ENCODE measurements at places on chromosomes 7 and 10.

DNA sequence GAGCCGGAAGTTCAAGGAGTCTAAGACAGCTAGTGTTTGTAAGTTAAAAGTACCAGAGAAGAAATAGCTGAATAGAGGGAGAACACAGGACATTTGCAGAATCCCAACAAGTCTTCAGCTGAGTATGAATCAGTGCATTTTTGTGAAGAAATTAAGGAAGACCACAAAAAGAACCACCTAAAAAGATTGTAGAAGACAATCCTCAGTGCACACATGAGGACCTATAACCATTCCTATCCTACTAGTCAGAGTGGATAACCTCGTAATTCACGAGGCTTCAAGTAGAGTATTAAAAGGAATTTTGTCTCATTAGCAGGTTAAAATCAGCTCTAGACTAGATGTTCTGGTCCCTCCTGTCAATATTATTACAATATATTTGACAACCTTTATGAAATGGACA, 295.4 kb upstream of the KAT6B start:
- no peak for DNase-seq

- DNase-seq: no peak
Observed at GRCh38 chr10:124022066-124022465, 71.3 kb downstream of the CHST15 start.

DNA sequence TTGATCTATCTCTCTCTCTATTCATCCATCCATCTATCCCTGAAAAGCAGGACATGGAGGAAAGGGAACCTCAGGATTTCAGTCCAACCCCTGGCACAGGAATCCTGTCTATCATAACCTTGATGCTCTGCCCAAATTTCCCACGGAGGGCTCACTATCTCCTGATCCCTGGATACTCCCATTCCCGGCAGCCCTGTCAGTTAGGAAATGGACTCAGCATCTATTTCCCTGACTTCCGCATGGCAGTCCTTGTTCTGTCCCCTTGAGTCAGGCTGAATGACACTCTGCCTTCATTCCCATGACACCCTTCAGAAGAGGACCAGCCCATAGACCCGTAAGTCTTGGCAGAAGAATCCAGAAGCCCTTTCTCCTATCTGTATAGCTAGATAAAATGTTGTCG, 77.7 kb downstream of the VWA2 start:
- DNase-seq: no peak

GRCh38 chr10:13732465-13732881, 145.7 kb downstream of the PRPF18 start:
- DNase-seq: no peak

GRCh38 chr7:27119412-27119911, 11.1 kb downstream of the HOXA4 start:
- DNase-seq: no peak

DNA sequence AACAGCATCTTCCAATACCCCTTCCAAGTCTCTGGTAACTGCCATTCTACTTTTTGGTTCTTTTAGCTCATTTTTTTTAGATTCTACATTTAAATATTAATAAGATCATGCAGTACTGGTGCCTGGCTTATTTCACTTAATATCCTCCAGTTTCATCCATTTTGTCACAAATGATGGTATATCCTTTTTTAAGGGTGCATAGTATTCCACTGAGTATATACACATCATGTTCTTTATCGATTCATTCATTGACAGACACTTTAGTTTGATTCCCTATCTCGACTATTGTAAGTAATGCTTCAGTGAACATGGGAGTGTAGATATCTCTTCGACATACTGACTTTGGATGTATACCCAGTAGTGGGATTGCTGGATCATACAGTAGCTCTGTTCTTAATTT, 89.7 kb downstream of the CCDC3 start:
- DNase-seq: no peak

GRCh38 chr10:118358327-118358726, 16.2 kb upstream of the FAM204A start:
- no peak for DNase-seq

DNA sequence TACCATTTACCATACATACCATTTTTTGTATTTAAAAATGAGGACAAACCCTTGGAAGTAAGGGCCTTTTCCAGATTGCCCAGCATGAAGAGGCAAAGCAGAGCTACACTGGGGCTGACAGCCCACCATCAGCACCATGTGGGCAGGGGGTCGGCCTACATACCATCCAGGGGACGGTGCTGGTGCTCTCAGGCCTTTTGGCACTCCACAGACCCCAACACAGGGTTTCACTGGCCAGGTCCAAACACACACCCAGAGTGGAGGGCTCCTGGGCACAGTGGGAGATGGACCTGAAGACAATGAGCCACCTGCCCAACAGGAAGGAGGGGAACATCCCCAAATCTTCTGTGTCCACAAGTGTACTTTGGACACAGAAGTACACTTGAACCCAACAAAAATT, 69.2 kb upstream of the CAMK2B start:
- no peak for DNase-seq

DNA sequence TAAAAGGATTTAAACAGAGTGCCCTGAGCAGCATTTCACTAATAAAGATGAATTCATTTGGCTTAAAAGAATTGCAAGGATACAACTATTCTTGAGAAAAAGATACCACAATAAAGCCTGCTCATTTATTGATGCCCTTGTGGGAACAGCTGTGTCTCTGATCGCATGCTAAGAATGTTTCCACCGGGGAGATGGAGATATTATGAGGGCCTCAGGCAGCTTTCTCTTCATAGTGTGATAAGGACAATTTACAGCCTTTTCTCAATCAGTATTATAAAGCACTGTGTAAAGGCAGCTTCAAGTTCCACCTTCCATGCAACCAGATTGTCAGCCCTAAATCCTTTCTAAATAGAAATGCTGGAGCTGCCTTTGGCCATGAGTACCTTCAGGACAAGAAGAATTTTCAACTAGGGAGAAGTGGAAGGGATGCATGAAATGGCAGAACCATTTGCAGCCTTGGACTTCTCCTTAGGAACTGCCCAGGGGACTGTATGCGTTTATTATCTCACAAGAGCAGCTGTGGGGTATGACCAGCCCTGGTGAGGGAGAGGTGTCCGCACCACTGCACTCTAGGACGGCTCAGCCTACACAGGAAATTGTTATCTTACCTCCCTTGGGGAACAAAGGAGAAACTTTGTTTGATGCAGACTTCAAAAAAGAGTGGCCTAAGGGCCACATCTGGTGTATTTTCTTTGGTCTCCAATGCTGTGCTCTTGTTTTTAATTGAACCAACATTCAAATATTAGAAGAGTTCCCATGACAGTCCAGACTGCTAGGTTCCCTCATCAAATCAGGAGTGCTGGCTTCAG, 116.9 kb upstream of the PCGF5 start:
- DNase-seq: peak; percentile 64

- no peak for DNase-seq
Observed at GRCh38 chr7:142809671-142810070, 38.9 kb downstream of the PRSS2 start.

GRCh38 chr7:152572101-152572500, 103.8 kb downstream of the XRCC2 start:
- DNase-seq: no peak

DNA sequence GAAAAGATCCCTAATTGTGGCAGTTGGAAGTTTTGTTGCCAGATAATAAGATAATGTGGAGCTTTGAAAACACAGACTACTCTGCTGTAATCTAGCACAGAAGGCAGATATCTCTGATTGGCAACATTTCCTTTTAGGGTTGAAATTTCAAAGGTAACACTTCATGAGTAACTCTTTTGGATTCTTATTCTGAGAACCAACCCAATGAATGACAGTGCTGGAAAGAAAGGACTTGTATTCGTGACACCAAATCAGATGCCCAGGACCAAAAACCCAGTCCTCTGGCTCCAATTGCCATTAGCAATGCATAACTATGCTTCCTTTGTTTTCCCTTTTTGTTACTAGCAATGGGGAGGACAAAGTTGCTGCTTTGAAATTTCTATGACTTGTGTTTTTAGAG, 41.0 kb upstream of the ELMO1 start:
- DNase-seq: no peak

- no peak for DNase-seq
Observed at GRCh38 chr7:41893656-41894055, 190.8 kb upstream of the INHBA start.

DNA sequence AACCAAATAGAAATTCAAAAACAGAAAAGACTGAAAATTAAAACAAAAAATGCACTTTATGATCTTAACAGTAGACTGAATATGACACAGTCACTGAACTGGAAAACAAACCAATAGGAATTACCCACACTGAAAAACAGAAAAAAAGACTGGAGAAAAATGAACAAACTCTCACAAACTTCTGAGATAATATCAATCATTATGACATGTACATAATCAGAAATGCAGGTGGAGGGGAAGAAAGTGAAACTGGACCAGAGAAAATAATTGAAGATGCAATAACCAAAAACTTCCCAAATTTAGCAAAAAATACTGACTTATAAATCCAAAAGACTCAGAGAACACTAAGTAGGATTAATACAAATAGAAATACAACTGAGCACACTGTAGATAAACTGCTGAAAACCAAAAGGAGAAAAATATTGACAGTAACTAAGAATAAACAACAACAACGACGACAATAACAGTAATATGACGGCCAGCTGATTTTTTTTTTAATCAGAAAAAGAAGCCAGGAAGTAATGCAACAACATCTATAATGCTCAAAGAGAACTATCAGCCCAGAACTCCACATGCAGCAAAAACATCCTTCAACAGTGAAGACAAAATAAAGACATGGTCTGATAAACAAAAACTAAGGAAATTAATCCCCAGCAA, 108.1 kb downstream of the ZFAND4 start:
- DNase-seq: no peak

DNA sequence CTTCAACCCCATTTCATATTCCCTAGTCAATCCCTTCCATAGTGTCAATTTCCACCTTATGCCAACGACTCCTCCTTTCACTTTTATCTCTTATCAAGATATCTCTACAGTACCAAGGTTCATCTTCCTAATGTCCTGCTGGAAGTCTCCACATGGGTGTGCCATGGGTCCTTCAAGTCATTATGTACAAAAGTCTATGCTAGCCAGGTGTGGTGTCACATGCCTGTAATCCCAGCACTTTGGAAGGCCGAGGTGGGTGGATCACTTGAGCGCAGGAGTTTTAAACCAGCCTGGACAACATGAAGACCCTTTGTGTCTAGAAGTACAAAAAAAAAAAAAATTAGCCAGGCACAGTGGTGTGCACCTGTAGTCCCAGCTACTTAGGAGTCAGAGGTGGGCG, 47.6 kb downstream of the PRTFDC1 start:
- DNase-seq: no peak

GRCh38 chr7:676972-677385, 49.5 kb upstream of the DNAAF5 start:
- DNase-seq: no peak

- DNase-seq: peak; percentile 74
Observed at GRCh38 chr10:78953113-78953798, 115.5 kb upstream of the ZMIZ1 start.

DNA sequence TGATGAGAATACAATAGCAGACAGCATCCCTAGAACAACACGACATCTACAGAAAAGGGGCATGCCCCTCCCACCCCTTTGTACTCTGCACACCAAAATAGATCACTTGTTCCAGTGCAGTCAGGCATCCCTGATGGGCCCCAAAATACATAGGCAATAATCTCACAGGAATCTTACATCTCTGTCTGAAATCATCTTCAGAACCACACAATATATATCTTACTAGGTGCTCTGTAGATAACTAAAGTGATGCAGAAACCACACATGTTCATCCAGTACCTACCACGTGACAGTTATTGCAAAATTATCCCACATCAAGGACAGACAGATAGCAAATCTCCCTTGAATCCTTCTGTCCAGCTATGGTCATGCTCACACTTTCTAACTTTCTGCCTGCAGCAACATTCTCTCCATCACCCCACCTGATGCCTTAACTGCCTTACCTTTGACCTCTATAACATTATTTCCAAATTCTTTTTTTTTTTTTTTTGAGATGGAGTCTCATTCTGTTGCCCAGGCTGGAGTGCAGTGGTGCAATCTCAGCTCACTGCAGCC, 30.7 kb downstream of the ST8SIA6 start:
- DNase-seq: no peak

GRCh38 chr7:2199528-2199927, 33.2 kb downstream of the MAD1L1 start:
- no peak for DNase-seq

- no peak for DNase-seq
Observed at GRCh38 chr7:128066858-128067257, 35.6 kb upstream of the LRRC4 start.

- DNase-seq: no peak
Observed at GRCh38 chr7:141071855-141072547, 1.9 kb upstream of the TMEM178B start.

GRCh38 chr10:31422634-31423033, 103.6 kb downstream of the ZEB1 start:
- no peak for DNase-seq

GRCh38 chr10:118033905-118034304, 12.8 kb downstream of the RAB11FIP2 start:
- DNase-seq: no peak

DNA sequence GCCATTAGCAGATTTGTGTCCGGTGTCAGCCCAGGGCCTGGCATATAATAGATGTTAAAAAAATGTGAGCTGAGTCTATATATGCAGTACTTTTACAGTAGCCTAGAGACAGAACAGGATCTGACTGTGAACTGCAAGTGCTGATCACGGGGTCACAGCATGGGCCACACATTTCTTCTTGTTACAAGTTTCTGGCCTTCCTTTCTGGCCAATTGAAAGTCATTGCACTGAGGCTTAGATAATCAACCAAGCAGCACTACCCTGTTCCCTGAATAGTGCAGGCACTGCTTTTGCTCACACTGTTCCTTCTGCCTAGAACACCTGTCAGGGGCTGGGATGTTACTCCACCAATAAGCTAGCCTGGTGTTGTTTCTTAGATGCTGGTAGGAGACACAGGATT, 5.4 kb upstream of the MARVELD1 start:
- DNase-seq: no peak

DNA sequence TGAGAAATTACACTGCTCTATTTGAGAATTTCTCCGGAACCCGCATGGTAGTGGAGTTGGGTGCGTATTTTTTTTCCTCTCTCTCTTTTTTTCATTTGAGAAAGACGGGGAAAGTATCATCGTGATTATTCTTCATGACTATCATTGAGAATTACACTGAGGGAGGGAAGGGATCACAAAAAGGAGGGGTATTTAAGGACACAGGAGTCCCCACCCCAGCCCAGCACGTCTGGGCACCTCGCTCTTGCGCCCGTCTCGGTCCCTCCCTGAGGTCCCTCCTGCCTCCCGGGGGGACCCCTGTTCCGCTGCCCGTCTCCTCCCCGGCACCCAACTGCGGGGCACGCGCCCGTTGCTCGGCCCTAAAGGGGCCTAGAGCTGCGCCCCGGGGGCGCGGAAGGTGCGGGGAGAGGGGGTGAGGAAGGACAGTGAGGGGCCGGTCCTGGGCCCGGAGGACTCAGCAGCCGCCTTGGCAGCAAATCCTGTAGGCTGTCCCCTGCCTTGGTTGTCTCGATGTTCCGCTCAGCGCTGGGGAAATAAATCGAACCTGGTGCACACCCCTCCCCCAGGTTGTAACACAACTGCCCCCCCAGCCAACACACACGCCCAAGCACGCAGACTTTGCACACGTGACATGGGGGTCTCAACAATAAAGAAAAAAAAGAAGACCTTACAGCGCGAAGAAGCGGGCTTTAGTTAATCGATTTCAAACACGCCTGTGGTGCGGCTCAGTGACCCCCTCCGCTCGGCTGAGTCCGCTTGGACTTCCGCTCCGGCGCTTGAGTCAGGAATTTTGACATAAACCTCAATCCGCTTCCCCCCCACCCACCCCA, 18.6 kb upstream of the GATA3 start:
- no peak for DNase-seq

GRCh38 chr10:83352588-83352987, 786.7 kb upstream of the GHITM start:
- no peak for DNase-seq

- no peak for DNase-seq
Observed at GRCh38 chr10:96651998-96652431, 65.2 kb upstream of the TM9SF3 start.

GRCh38 chr10:108662975-108663374, 1260.3 kb downstream of the XPNPEP1 start:
- DNase-seq: no peak

Measured in K562 (cell line).